ENCODE measurements at places on chromosomes 3 and 15. TPM values are rescaled to one million over a fixed set of nuclear protein-coding genes. Genes with fewer than 3 reads are reported as not detected.

- no peaks in the 10 kb centered on the region for H3K36me3 ChIP-seq
- H3K27ac ChIP-seq, result no peak overlapping the region
- H3K4me3 ChIP-seq, result no peak overlapping the region
- no peak for DNase-seq
- H3K4me1 ChIP-seq, result no peaks in the 10 kb centered on the region
- no peaks in the 10 kb centered on the region for H3K27me3 ChIP-seq
Observed at GRCh38 chr3:94776401-94776915, 713.6 kb downstream of the NSUN3 start.

DNA sequence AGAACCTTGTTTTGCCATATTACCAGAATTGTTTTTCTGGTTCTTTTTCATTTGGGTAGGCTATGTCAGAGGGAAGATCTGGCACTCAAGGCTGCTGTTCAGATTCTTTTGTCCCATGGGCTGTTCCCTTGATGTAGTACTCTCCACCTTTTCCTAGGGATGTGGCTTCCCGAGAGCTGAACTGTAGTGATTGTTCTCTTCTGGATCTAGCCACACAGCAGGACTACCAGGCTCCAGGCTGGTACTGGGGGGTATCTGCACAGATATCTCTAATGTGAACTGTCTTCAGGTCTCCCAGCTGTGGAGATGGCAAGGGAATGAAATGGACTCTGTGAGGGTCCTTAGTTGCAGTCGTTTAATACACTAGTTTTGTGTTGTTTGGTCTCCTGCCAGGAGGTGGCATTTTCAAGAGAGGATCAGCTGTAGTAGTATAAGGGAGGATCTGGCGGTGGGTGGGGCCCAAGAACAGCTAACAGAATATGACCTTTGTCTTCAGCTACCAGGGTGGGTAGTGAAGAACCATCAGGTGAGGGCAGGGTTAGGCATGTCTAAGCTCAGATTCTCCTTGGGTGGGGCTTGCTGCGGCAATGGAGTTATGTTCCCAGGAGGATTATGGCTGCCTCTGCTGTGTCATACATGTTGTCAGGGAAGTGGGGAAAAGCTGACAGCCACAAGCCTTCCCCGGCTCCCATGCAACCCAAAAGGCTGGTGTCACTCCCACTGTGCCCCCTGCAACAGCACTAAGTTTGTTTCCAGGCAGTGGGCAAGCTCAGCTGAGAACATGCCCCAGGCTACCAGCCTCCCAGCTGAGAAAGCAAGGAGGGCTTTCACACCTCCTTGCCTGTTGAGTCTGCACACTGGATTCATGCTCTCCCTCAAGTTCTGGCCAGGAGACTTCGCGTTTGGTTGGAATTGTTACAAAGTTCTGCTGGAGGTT, 252.5 kb downstream of the ISL2 start:
- H3K27ac ChIP-seq, result peak overlapping the region; percentile 73
- H3K4me3 ChIP-seq, result no peak overlapping the region
- no peaks in the 10 kb centered on the region for H3K4me1 ChIP-seq
- no peaks in the 10 kb centered on the region for H3K27me3 ChIP-seq
- no peaks in the 10 kb centered on the region for H3K36me3 ChIP-seq

The ABTB1 gene
- total RNA-seq, result 45.0 TPM

- H3K4me3 ChIP-seq, result peak overlapping the region; percentile 31
- H3K36me3 ChIP-seq, result no peaks in the 10 kb centered on the region
- DNase-seq, result no peak
- H3K4me1 ChIP-seq, result peaks cover 7% of the 10 kb centered on the region
Observed at GRCh38 chr15:29102911-29103823, 166.5 kb downstream of the NSMCE3 start.

GRCh38 chr3:30331519-30331918, 274.9 kb upstream of the TGFBR2 start:
- H3K4me3 ChIP-seq, result no peak overlapping the region
- H3K36me3 ChIP-seq, result no peaks in the 10 kb centered on the region
- peaks cover 12% of the 10 kb centered on the region for H3K4me1 ChIP-seq
- no peak for DNase-seq
- no peak overlapping the region for H3K27ac ChIP-seq
- no peaks in the 10 kb centered on the region for H3K27me3 ChIP-seq

The ALPK3 gene
- 1.7 TPM for total RNA-seq

The NR2E3 gene
- not detected for total RNA-seq

The ITIH3 gene
- total RNA-seq, result 0.27 TPM

The TMEM108 gene
- total RNA-seq, result 0.14 TPM
